HepG2 (cell line): ENCODE measurements at places on chromosomes 3 and 15. TPM values are rescaled to one million over a fixed set of nuclear protein-coding genes. Genes with fewer than 3 reads are reported as not detected.

Gene KLHL6
- total RNA-seq: not detected in 2 replicates

Gene CAPN3
- 0.90 and 1.3 TPM in 2 replicates for total RNA-seq

Gene GPR62
- not detected in 2 replicates for total RNA-seq

Gene SLCO2A1
- not detected in 2 replicates for total RNA-seq

Gene ROBO2
- total RNA-seq: not detected in 2 replicates

Gene ZIC1
- total RNA-seq: not detected in 2 replicates

Gene NANOGP8
- 0.25 and 0.27 TPM in 2 replicates for total RNA-seq

Gene CCDC13
- total RNA-seq: 0.22 TPM in 1 of 2 replicates, not detected in the other

Gene ZIC4
- total RNA-seq: not detected in 2 replicates

Gene DPPA4
- not detected in 2 replicates for total RNA-seq

Gene GOLGA6L1
- total RNA-seq: not detected in 2 replicates

Gene GHRL
- total RNA-seq: 0.09 TPM in 1 of 2 replicates, not detected in the other

Gene DPPA2
- not detected in 2 replicates for total RNA-seq

Gene ARHGAP31
- total RNA-seq: not detected in 2 replicates

Gene AADACL2
- total RNA-seq: not detected in 2 replicates

Gene TGM5
- total RNA-seq: 0.18 and 0.22 TPM in 2 replicates

Gene FYCO1
- total RNA-seq: 2.7 and 4.9 TPM in 2 replicates

Gene RASGRP1
- 0.07 TPM in 1 of 2 replicates, not detected in the other for total RNA-seq

Gene NUP210
- total RNA-seq: 18.2 and 35.2 TPM in 2 replicates

Gene GOLGA8T
- not detected in 2 replicates for total RNA-seq

Gene KY
- total RNA-seq: not detected in 2 replicates

Gene GRK7
- not detected in 2 replicates for total RNA-seq

Gene ITIH1
- total RNA-seq: 9.8 and 12.3 TPM in 2 replicates
